PC-9 (cell line): ENCODE measurements at places on chromosomes 2 and 18. TPM values are rescaled to one million over a fixed set of nuclear protein-coding genes. Genes with fewer than 3 reads are reported as not detected.

DNA sequence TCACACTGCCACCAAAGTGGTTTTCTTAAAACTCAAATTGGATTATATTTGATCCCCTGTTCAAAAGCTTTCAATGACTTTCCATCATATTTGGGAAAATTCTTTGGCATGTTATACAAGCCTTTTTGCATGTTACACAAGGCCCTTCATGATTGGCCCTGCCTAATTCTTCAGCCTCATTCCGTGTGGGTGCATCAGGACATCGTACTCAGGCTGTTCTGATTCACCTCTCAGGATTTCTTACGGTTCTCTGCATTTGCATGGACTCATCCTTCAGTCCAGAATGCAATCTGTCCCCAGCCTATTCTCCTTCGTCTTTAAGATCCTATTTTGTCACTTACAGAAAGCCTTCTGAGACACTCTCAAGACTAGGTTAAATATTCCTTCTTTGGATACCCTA, 107.8 kb downstream of the LYPD1 start:
- no peaks in the 10 kb centered on the region for H3K4me1 ChIP-seq
- H3K36me3 ChIP-seq = no peaks in the 10 kb centered on the region
- no peaks in the 10 kb centered on the region for H3K27me3 ChIP-seq
- H3K27ac ChIP-seq = no peak overlapping the region
- no peak for DNase-seq

DNA sequence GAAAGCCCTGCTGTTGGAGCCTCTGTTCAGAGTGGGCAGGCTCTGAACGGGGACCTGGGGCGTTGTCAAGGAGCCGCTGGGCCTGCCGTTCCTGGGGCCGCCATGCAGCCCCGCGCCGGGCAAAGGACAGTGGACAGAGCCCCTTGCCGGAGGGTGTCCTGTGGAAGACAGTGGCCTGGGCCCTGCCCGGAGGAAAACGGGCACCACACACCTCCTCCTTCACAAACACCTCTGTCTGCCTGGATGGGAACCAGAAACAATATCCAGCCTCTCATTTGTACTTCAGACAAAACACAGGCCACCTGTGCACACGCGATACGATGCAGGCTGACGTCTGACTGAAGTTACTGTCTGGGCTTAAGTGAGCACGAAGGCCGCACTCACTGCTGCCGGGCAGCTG, 233.7 kb downstream of the TWIST2 start:
- H3K4me3 ChIP-seq = no peak overlapping the region
- DNase-seq = no peak
- no peak overlapping the region for H3K27ac ChIP-seq
- no peaks in the 10 kb centered on the region for H3K27me3 ChIP-seq

- H3K4me3 ChIP-seq = no peak overlapping the region
- H3K36me3 ChIP-seq = no peaks in the 10 kb centered on the region
- no peaks in the 10 kb centered on the region for H3K4me1 ChIP-seq
- H3K27ac ChIP-seq = no peak overlapping the region
- no peak for DNase-seq
These were observed 229.5 kb downstream of the CNTNAP5 start for GRCh38 chr2:124254621-124255020.

GRCh38 chr2:84855731-84856130, 25.2 kb downstream of the TRABD2A start:
- peaks cover 43% of the 10 kb centered on the region for H3K27me3 ChIP-seq
- H3K27ac ChIP-seq = no peak overlapping the region
- H3K4me3 ChIP-seq = no peak overlapping the region
- no peaks in the 10 kb centered on the region for H3K36me3 ChIP-seq
- no peak for DNase-seq

DNA sequence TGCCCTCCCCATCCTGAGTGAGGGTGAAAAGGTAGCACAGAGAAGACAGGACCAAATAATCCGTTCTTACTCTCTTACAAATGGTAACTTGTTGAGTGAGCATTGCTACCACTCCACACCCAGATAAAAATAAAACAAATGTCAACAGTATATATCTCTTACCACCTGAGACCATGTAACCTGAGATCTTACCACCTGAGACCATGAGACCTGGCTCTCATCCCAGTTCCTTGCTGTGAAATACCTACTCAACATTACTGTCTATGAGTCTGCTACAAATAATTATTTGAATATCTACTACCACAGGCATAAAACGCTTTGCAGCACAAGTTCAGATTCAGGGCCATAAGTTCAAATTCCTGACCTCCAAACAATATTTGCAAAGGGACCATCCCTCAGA, 234.7 kb downstream of the C1D start:
- H3K27ac ChIP-seq = no peak overlapping the region
- DNase-seq = no peak
- H3K4me1 ChIP-seq = no peaks in the 10 kb centered on the region
- H3K36me3 ChIP-seq = no peaks in the 10 kb centered on the region

DNA sequence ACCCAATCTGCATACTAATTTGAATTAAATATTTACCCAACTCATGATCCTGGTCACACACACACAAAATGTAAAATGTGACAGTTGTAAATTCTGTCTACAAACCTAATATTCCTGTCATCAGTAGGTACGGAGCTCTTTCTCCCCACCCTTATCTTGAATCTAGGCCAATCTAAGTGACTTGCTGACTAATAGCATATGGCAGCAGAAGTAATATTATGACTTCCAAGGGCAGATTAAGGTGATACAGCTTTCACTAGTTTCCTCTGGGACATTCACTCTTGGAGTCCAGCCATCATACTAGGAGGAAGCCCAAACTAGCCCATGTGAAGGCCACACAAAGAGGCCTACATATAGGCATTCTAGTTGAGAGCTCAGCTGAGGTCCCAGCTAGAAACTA, 89.4 kb downstream of the TMEM131 start:
- H3K36me3 ChIP-seq = peaks cover 7% of the 10 kb centered on the region; the same call in 1 of the 2 replicates
- no peak for DNase-seq
- H3K27ac ChIP-seq = no peak overlapping the region
- peaks cover 15% of the 10 kb centered on the region for H3K4me1 ChIP-seq
- H3K27me3 ChIP-seq = no peaks in the 10 kb centered on the region
- no peak overlapping the region for H3K4me3 ChIP-seq

- no peak overlapping the region for H3K4me3 ChIP-seq
- H3K27ac ChIP-seq = 0 out of 2 replicates have a peak overlapping the region, but pooled peaks have one; percentile 16
- no peak for DNase-seq
- peaks cover 32% of the 10 kb centered on the region for H3K4me1 ChIP-seq
- H3K27me3 ChIP-seq = no peaks in the 10 kb centered on the region
- H3K36me3 ChIP-seq = no peaks in the 10 kb centered on the region
These were observed 47.6 kb upstream of the IL1R1 start for GRCh38 chr2:102094917-102095316.

The KCNJ3 gene
- total RNA-seq = not detected in 2 replicates
